ENCODE measurements at places on chromosomes 4 and X.

DNA sequence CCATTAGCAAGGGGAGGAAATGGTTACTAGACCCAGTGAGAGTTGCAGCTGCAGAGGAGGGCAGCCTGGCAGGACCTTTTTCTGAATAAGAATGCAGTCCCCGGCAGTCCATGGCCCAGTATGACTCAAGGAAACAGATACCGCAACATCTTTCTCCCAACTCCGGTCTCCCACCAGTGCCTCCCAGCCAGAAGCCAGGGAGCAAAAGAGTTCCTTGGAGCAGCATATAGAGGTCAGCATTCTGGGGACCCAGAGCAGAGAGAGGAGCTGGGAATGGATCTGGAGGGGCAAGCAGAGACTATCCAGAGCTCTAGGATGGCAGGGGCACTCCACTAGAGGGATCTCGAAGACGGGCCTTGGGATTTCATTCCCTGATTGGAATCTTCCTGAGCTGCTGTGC lies 339.2 kb upstream of the AADAT start:
- no peak for DNase-seq

GRCh38 chr4:113881256-113881655 lies 98.2 kb downstream of the ARSJ start:
- peak; percentile 33 for DNase-seq

- no peak for DNase-seq
These were observed 39.4 kb downstream of the WFS1 start for GRCh38 chr4:6308899-6309643.

DNA sequence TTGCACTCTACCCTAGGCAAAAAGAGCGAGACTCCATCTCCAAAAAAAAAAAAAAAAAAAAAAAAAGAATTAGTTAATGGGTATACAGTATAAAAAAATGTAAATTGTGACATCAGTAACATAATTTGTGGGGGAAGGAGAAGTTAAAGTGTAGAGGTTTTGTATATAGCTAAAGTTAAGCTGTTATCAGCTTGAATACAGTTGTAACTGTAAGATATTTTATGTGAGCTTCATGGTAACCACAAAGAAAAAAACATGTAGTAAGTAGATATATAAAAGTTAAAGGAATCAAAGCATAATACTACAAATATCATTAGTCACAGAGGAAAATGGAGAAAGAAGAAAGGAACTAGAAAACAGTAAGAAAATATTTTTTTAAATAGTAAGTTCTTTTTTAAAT lies 53.2 kb upstream of the EPGN start:
- DNase-seq = no peak

DNA sequence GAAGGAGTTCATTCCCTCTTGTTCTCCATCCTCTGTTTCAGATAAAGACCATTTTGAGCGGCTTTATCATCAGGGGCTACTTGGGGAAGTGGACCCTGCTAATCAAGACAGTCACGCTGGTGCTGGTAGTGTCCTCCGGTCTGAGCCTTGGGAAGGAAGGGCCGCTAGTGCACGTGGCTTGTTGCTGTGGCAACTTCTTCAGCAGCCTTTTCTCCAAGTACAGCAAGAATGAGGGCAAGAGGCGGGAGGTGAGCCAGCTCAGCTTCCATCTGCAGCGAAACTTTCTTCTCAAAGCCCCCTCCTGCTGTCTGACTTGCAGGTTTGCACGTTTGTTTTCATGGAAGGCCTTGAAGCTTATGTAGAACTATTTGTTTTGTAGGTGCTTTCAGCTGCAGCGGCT lies 49.5 kb downstream of the CLCN4 start:
- no peak for DNase-seq

DNA sequence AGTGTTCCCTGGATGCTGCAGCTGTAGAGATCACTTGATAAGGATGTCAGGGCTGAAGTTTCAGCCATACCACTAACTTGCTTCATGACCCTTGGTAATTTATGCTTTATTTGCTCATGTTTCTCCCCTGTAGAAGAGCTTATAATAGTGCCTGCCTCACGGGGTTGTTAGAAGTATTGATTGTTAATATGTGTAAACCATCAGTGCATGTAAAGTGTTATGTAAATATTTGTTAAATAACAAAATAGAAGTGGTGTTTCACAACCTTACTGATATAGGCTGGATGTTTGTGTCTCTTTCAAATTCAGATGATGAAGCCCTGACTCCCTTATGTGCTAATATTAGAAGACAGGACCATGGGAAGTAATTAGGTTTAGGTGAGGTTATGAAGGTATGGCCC lies 1.5 kb upstream of the CXCL2 start:
- no peak for DNase-seq

DNA sequence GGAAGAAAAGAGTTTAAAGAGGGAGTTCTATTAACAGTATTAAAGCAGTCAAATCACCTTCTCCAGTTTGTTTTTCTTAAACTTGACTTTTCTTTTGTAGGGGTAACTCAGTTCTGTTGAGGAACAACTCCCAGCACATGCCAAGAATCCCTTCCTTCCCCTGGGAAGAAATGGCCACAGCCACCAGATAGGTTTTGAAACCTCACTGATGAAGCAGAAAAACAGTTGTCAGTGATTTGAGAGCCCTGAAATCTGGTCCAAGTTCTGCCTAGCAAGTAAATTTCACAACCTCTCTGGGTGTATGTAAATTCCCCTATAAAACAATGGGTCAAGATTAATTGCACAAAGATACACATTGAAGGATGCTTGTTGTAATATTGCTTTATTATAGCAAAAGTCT lies 167.1 kb downstream of the DHX15 start:
- DNase-seq = no peak

- peak; percentile 53 for DNase-seq
These were observed 329.4 kb downstream of the HNRNPD start for GRCh38 chr4:82044141-82044993.

- DNase-seq = no peak
These were observed 37.1 kb upstream of the CCDC149 start for GRCh38 chr4:24949970-24950369.

DNA sequence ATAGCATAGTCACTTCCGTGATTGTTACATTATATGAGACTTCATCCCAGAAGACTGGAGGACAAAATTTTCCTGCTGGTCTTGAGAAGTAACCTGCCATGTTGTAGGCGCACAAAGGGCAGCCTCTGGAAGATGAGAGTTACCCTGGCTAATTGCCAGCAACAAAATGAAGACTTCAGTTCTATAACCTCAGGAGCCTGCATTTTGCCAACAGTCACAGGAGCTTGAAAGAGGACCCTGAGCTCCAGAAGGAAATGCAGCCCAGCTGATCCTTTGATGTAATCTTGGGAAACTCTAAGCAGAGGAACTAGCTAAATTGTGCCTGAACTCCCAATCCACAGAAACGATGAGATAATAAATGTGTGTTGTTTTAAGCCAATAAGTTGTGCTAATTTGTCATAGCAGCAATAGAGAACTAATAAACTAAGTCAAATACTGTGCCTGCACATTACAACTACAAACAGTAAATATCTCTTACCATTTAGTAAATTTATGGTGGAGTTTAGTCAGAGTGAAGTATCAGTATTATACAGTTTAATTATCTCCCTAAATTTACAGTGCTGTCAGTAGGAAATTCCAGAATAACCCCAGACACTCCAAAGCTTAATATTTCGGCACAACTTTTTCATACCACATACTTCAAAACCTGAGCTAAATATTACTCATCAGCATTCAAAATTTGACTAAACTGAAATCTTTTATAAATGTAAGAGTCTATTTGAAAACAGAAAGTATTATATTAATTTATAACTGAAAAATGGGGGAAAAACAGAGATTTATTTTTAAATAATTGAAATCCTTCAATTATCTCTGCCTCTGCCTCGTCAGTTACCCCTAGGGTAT lies 90.1 kb upstream of the MAPK10 start:
- no peak for DNase-seq

GRCh38 chr4:25913056-25913850 lies 767 bp upstream of the SMIM20 start:
- peak; percentile 58 for DNase-seq

GRCh38 chr4:185965426-185966384 lies 103.3 kb upstream of the TLR3 start:
- DNase-seq = no peak

GRCh38 chr4:6043188-6043587 lies 25.0 kb upstream of the C4orf50 start:
- no peak for DNase-seq

DNA sequence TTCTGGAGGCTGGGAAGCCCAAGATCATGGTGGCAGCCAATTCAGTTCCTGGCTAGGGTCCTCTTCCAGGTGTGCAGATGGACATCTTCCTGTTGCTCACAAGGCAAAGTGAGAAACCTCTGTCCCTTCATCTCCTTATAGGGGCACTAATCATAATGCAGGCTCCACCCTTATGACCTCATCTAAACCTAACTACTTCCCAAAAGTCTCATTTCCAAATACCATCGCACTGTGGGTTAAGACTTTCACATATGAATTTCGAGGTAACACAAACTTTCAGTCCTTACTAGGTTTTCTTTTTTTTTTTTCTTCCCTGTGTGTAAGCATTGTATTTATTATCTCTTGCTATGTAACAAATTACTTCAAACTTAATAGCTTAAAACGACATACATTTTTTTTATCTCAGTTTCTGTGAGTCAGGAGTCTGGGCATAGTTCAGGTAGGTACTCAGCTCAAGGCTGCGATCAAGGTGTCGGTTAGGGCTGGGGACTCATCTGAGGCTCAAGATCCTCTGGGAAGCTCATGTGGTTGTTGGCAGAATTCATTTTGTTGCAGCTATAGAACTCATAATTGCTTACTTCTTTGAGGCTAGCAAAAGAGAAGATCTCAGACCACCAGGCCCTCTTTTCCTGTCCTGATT lies 204.7 kb upstream of the STK26 start:
- no peak for DNase-seq

GRCh38 chr4:170003071-170004070 lies 22.8 kb downstream of the MFAP3L start:
- no peak for DNase-seq

DNA sequence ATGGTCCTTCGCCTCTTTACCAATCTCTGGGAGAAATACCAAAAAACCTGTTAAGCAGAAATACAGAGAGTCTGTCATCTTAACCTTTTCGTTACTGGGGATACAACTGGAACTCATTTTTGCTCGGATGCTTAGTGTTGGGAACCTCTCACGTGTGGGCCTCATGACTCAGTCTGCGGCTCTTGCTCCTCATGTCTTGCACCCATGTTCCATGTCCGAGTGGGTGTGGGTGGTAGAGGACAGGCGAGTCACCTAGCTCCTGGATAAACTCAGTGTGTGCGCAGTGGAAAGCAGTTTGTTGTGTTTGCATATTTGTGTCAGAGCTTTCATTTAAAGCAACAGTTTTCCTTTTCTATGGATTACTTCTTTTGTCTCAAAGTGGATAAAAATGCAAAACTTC lies 70.6 kb downstream of the TNIP2 start:
- DNase-seq = no peak

GRCh38 chrX:85569096-85569495 lies 189.6 kb upstream of the POF1B start:
- DNase-seq = no peak

DNA sequence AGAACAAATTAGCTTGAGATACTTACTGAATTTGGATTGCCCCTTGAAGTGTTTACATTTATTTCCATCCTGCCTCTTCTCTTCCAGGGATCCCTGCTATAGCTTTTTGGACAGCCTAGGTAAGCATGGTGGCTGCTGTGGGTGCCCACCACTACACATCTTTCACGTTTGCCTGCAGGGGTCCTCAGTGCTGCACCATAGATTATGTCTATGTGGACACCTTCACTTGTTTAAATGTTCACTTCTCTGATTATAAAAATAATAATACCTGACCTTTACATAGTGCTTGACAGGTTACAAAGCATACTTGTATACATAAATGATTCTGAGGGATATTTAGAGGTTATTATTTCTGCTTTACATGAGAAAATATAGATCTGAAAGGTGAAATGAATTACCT lies 67.9 kb upstream of the SLC4A4 start:
- peak; percentile 41 for DNase-seq

DNA sequence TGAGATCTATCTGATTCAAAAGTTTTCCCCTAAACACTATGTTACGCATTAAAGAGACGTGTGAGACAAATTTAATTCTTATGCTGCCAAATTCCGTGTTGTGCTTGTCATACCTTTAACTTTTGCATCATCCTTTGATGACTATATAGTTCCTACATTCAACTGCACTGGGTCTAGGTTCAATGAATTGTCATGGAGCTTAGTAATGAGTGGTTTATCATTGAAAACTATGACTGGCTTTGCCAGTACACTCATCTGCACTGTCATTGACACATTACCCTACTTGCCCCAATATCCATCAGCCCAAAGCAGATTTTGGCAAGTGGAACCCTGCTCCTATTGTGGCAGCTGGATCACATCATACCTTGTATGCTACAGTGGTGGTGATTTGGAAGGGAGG lies 882.9 kb upstream of the SLIT2 start:
- no peak for DNase-seq

GRCh38 chr4:1022739-1023066 lies 11.3 kb downstream of the FGFRL1 start:
- no peak for DNase-seq

DNA sequence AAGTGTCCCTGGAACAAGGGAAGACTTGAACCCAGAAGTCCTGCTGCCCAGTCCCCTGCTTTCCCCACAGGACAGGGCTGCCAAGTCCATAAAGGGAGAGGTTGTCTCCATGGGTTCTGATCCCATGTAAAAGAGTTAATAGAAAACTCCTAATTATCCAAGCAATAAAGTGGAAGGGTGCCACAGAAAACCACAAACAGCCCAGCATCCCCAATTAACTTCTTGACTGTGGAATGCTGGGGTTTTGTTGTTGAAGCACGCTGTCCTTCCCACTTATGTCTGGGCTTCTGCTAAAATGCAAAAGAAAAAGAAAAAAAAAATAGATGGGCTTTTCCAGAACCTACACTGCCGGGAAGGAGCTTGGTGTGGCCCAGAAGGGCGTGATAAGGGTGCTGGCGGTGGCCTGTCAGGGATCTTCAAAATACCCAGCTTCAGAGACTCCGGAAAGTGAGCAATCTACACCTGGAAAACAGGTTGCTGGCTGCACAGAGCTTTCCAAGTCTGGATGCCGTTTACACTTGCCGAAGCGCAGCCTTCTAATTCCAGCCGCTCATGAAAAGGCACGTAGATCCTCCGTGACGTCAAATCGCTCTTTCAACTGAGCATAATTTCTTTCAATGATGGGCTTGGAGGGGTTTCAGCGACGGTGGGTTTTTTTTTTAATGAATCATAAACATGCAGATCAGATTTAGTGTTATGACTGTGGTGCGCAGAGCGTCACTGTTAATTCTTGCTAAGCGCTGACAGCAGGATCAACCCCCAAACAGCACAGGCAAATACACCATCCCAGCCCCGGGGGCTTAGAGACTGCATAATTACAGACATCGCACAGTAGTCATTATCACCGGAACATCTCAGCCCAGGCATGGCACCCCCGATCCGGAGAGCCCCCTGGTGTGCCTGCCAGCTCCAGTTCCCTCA lies 197.6 kb downstream of the BCOR start:
- DNase-seq = no peak

- no peak for DNase-seq
These were observed 18.5 kb downstream of the TENM3 start for GRCh38 chr4:182261651-182262223.

DNA sequence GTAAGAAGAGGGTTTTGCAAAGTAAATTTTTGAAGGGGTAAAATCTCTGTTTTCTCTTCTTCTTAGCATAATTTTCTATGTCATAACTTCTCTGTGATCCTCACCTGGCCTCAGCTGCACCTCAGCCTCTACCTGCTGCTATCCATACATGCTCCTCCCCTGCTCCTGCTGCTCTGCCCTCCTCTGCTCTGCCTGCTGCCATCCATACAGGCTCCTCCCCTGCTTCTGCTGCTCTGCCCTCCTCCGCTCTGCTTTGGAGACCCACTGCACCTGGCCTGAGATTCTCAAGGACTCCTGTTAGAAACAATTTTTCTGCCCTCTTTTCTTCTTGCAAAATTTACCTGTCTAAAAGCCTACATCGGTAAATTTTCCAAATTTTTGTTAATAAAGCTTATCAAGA lies 388.6 kb upstream of the PITX2 start:
- no peak for DNase-seq
